Stimulated activated naive CD8-positive, alpha-beta T cell treated with anti-CD3 and anti-CD28 coated beads, Interleukin-15, Interleukin-2, amounts not matched to agents 100 U/mL and 50 U/mL, for 24 hours (primary cell): ENCODE measurements at places on chromosomes 11 and 22.

GRCh38 chr11:69437001-69437875 lies 44.2 kb upstream of the LINC01488 start:
- no peak for DNase-seq

GRCh38 chr11:61539006-61539405 lies 30.5 kb downstream of the LRRC10B start:
- DNase-seq: no peak

- no peak for DNase-seq
Observed at GRCh38 chr11:13859892-13860291, 102.6 kb upstream of the SPON1 start.

DNA sequence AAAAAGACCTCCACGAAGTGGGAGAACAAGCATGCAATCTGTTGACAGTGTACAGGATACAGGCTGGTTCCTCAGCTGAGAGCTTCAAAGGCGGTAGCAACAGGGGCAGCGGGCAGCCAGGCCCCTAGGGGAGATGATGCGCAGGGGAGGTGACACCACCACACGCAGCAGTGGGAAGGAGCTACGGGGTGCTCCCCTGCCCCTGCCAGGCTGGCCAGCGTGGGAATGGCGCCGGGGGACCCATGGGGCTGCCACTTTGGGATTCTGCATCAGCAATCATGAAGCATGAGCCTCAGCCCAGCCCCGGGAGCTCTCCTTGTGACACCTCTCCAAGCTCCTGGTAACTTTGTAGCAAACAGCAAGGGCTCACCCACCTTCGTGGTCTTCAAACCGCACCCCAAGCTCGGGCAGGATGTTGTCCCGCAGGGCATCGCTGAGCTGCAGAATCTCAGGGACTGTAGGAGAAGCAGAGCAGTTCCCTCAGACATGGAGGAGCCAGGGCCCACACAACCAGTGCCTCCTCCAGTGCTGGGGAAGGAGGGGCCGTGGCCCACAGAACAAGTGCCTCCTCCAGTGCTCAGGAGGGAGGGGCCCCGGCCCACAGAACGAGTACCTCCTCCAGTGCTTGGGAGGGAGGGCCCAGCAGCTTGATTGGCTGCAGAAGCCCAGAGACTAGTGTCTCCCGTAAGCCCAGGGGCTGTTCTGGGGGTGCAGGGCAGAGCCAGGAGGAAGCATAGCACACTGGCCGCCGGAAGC lies 14.6 kb upstream of the NAP1L4 start:
- DNase-seq: no peak
